Thoracic aorta (tissue), 2 donors: ENCODE measurements at places on chromosomes 11 and 22.

- DNase-seq = no peak
Observed at GRCh38 chr22:23399367-23400285, 180.5 kb downstream of the IGLL1 start.

- DNase-seq = no peak
Observed at GRCh38 chr22:45211435-45211834, 29.3 kb downstream of the KIAA0930 start.

- no peak for DNase-seq
Observed at GRCh38 chr11:57635246-57635645, 14.5 kb downstream of the YPEL4 start.

DNA sequence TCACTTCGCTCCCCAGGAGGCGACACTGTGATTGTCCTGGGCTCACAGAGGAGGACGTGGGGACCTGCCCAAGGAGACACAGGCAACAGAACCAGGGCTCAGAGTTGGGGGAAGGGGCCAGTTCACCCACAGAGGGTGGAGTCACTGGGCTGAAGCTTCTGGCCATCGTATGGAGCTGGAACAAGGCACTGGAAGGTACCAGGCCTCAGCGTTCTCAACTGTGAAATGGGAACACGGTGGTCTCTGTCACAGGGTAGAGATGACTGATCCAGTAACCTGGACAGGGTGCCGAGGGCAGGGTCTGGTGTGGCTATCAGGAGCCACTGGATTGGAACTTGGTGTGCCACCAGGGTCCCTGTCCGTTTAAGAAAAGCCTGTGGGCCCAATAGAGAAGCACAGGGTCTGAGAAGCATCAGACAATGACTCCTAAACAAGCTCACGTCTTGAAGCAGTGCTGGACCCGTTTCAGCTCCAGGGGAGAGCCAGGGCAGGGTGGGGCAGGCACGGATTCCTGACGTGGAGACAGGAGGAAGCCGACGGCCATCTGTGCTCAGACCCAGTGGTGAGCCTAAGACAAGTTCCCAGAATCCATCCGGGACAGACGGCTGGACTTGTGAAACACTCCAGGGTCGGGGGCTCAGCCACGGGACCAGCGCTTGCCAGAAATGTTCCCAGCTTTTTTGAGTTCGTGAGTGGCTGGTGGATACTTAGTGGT lies 25.0 kb upstream of the KCNQ1OT1 start:
- no peak for DNase-seq
